ENCODE measurements at places on chromosomes 11 and 22.

DNA sequence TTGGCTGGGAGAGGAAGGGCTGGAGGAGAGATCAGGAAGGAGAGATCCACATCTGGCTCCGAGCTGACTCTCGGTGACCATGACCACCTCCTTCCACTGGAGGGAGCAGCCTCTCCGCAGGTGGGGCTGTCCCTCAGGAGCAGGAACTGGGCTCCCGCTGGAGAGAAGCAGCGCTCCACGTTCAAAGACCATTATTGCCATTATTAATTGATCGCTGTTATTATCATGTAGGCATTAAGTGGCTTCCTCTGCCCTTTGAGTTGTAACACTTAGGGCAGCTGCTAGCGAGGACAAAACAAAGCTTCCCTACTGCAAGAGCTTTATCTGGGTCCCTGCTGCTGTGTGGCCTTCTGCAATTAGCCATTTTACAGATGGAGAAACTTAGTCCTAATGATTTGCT lies 251.9 kb downstream of the ST3GAL4 start:
- peak; percentile 57 for DNase-seq

DNA sequence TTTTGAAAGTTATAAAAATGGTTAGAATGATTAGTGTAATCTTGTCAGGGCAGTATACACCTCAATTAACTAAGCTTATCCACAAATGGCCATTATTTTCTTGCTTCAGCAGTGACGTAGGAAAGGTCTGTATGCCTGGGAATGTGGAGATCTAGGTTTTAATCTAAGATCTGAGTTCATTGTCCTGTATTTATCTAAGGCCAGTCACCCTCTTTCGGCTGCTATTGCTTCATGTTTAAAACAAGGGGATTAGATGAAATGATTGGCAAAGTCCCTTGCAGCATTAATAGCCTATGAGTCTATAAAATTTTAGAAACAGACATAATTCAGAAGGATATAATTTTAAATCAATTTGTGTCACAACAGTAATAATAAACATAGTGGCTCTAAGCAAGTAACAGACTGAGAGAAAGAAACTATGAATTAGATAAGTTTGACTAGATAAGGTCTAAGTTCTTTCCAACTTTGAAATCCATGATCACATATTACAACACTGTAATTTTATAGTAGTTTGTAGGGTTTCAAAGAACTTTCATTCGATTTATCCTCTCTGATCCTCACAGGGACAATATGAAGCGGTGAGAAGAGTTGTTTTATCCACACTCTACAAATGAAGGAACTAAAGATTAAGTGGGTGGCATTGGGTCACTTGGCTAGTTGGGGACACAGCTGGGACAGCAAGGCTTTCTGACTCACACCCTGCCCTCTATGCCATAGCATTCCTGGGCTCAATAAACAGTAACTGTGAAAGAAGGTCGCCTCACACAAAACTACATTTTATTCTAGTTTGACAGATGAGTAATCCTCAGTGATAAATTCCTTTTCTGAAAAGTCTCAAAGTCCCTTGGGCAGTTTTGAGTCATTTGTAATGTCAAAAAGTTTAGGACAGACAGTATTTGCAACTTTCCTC lies 60.6 kb upstream of the RDX start:
- no peak for DNase-seq

DNA sequence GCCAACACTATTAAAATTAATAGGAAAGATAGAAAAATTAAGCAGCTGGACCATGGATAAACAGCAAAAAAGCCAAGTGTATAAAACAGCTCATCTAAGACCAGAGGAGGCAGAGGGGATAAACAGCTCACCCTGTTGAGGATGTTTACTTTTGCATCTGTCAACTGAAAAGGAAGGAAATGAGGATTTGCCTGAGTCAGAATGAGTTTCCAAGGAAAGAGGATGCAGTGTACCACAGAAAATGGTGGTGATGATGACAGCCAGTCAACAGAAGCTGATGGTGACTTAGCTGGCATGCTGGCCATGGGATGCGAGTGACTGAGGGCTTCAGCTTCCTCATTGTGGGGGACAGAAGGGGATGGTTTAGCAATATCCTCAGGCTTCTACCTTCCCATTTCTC lies 183.5 kb downstream of the KIRREL3 start:
- DNase-seq = no peak

- DNase-seq = peak; percentile 35
Observed at GRCh38 chr11:10858439-10859325, 829 bp upstream of the ZBED5 start.

DNA sequence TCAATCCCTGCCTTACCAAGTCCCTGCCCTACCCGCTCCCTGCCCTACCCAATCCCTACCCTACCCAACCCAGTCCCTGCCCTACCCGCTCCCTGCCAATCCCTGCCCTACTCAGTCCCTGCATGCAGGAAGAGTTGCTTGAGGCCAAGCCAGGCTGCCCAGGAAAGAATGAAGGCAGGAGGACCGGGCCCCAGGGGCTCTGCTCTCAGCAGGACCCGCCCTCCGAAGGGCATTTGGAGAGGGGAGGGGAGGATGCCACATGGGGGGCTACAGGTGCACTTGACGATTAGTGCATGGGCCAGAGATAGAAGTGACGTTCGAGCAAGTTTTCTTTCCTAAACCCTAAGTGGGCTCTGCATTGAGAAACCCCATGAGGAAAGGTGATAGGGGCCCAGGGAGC lies 581.2 kb downstream of the TBC1D22A start:
- no peak for DNase-seq

DNA sequence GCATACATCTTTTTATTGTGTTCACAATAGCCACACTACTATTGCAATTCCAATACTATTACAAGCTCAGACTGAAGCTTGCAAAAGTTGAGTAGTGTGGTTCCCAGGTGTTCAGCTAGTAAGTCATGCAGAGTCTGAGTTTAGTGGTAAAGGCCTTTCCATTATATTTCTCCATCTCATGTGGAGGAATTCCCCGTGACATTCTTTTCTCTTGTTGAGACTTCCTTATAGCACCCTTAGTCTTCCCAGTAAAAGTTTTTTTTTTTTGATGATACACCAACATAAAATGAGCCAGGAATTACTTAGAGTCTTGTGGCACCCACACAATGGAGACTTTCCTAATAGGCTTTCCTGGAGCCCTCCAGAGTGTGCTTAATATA lies 110.8 kb downstream of the UVRAG start:
- no peak for DNase-seq

- DNase-seq = no peak
Observed at GRCh38 chr11:128318856-128319474, 268.4 kb downstream of the ETS1 start.

GRCh38 chr22:48442663-48443062 lies 1385.0 kb downstream of the BRD1 start:
- DNase-seq = no peak

DNA sequence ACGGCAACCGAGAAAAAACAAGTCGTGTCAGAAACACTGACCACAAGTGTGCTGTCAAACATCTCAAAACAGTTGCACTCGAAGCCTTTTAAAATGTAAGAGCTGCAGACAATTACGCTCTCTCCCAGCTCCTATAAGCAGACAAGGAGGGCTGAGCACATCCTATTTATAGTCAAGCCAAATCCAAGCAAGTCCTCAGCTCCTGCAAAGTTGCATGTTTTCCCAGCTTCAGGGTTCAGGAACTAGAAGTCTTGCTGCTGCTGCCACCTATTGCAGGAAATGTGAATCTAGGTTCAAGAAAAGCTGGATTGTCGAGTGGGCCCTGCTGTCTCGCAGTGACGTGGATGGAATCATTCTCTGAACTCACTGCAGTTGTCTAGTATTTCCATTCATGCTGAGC lies 15.5 kb downstream of the EFCAB6 start:
- no peak for DNase-seq
